ENCODE measurements at places on chromosomes 5 and 9.

GRCh38 chr5:165370233-165370632, 1864.8 kb downstream of the MAT2B start:
- no peak for DNase-seq

GRCh38 chr5:169757016-169757415, 119.9 kb downstream of the DOCK2 start:
- no peak for DNase-seq

- no peak for DNase-seq
Observed at GRCh38 chr9:129558551-129559505, 62.1 kb downstream of the C9orf50 start.

DNA sequence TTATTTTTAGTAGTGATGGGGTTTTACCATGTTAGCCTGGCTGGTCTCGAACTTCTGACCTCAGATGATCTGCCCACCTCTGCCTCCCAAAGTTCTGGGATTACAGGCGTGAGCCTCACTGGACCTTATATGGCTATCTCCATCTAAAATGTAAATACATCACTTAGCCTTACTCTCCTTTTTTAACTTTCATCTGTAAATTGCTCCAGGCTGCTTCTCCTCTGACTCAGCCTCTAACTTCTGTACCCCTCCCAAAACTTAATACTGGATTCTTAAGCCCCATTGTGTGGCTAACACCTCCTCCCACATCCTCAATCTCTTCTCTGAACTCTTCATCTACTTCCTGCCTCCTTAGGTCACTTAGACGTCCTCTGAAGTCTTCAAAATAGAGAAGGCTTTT, 4.0 kb downstream of the SNX30 start:
- DNase-seq, result no peak

GRCh38 chr5:671459-672328, 21.5 kb downstream of the TPPP start:
- DNase-seq, result no peak

GRCh38 chr5:15558681-15559080, 58.7 kb downstream of the FBXL7 start:
- DNase-seq, result no peak

- DNase-seq, result no peak
Observed at GRCh38 chr9:93929231-93929630, 25.9 kb downstream of the BARX1 start.

- no peak for DNase-seq
Observed at GRCh38 chr5:11407556-11408145, 496.6 kb downstream of the CTNND2 start.

GRCh38 chr9:123481209-123481865, 125.3 kb downstream of the CRB2 start:
- no peak for DNase-seq

DNA sequence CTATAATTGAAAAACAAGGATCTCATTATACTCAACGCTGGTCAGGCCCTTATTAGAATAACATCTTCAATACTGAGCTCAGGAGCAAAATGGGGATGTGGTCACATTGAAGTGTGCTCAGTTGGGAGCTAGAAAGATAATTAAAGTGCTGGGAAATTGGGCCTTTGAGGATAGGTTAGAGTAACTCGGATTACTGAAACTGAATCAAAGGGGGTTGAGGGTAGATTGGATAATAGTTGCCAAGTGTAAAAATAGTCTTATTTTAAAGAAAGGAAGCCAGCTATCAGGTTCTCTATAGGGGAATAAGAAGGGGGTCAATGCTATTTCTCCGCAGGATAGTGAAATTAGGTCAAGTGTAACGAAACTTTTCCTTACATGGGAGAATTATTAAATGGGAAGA, 391.0 kb upstream of the PTPRD start:
- DNase-seq, result no peak

GRCh38 chr5:131289738-131290137, 25.9 kb downstream of the CDC42SE2 start:
- DNase-seq, result no peak

DNA sequence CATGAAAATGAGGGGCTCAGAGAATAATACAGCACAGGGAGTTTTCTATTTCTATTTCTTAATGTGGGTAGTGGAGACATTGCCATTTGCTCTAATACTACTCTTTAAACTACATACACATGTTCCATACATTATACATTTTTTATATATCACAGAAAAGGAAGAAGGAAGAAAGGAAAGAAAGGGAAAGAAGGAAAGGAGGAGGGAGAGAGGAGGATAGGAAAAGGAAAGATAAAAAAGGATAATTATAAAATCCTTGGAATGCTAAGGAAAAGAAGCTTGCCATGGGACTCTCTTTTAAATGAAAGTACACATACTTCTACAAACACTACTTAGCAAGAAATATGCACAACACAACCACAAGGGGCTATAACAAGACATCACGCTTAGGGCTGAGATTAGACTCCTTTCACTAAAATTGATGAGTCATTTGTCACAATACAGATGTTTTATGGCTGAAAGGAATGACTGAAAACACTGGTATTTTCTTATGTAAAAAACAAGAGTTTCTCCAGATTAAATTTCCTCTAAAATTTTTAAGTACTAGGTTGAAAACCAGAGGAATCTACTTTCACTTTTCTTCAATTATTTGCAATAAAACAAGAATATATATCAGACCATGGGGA, 219.8 kb downstream of the ARL15 start:
- DNase-seq, result peak; percentile 73

GRCh38 chr9:22147813-22148527, 138.9 kb upstream of the CDKN2B start:
- DNase-seq, result peak; percentile 77

DNA sequence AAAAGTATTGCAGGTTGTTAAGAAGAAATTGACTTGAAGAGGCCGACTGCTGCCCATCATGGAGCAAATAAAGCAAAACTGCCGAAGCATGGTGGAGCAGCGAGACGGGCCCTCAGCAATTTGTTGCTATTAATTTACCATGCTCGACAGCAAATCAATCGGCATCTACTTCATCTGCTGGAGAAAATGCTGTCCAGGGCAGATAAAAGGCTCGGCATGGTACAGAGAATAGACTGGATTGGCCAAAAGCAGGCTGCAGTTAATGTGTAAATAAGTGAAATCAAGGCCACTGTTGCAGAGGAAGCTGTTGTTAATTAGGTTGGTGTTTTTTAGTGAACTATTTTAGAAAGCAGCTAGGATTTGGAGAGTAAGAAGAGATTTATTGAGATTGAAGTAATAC, 8.3 kb downstream of the TLE4 start:
- DNase-seq, result no peak

GRCh38 chr9:9945966-9946365, 666.8 kb downstream of the PTPRD start:
- DNase-seq, result no peak

- DNase-seq, result no peak
Observed at GRCh38 chr9:94779693-94780290, 53.3 kb downstream of the AOPEP start.

DNA sequence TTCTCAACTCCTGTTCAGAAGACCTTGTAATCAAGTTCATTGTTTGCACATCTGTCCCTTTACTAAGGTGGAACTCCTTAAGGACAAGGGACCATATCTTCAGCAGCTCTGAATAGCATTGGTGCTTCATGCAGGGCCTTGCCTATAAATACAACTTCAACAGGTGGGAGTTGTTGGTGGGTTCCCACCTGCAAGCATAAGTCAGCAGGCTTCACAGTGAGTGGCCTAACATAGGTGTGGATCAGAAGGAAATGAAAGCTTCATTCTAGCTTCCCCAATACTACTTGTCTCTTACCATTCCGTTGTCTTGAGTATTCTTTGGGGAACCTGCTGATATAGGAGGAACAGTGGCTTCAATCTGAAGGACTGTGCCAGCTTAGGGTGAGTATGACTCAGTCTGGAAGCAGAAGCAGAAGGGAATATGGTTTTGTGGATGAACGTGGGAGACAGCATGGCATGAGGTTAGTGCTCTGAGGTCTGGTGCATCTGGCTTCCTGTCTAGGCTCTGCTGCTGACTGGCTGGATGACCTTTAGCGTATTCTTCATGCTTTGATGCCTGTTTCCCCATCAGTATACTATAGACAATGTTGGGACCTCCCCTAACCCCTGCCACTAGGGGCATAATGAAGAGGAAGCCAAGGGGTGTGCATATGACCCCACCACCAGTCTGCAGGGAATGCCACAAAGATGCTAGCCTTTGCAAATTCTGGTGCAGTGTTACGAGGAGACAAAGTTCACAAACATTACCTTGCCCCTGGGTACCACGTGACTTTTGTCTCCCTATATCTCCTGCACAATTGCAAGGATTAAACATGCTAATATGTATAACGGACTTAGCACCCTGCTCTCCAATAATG, 192.3 kb downstream of the PALM2AKAP2 start:
- DNase-seq, result no peak

DNA sequence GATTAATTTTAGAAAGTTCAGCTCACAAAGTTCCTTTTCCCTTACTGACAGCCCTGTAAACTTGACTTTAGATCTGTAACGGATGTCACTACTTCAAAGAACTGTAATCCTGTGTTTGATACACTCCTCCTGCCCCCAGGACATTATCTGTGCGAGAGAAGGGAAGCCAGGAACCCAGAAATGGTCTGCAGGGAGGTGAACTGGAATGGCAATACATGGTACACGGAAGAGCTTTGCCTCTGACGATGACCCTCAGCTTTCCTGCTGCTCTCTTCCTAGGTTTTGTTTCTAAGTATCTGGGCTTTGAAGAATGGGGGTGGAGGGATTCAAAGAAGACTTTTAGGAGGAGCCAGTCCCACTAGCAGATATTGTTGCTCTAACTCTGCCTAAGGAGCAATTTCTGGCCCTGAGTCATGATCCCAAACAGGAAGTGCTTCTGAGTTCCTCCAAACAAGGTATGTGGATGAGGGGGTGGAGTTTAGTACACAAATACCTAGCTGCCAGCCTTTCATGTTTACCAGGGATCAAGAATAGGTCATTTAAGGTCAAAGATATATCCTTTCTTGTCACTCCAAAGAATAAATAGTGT, 43.4 kb upstream of the TMC1 start:
- DNase-seq, result no peak

GRCh38 chr5:41921166-41921565, 3.9 kb upstream of the FBXO4 start:
- no peak for DNase-seq

DNA sequence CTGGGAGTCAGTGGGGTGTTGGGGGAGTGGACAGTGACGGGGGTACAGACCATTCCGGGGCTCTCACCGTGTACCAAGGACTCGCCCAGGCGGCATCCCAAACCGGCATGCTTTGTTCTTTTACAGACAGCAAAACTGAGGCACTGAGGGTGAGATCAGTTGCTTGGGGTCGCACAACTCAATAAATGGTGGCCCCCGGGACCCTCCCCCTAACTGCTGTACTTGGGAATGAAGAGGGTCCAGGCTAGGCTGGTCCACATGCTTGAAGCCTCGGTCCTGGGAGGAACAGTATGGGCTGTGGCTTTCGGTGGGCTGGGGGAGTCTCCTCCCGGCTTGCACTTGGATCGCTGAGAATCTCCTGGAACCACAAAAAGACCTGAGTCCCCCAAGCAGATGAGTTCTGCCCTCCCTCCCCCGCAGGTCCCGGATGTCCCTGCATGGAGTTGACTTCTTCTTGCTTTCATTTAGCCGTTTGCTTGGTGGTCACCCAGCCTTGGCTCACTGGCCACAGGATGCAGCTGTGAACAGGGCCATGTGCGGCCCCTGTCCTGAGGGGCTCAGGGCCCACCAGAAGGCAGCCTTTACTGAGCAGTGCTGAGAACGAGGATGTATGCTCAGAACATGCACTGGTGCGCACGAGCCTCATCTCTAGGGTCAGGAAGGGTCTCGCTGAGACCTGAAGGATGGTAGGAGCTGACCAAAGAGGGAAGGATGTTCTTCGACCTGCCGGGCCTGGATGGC, 4.2 kb downstream of the LAMC3 start:
- no peak for DNase-seq

DNA sequence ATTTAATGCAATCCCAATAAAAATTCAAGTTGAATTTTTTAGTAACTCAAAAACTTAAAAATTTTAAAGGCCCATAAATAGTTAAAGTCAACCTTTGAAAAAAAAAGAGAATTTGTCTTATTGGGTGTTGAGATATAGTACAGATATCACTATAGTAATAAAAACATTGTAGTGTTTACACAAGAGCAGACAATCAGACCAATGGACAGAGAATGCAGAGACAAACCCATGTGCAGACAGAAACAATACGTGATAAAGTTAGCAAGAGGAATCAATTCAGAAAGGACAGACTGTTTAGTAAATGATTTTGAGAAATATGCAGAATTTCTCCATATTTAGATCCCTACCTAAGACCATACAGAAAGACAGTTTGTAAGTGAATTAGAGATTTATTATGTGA, 33.9 kb downstream of the GOLGA1 start:
- no peak for DNase-seq

DNA sequence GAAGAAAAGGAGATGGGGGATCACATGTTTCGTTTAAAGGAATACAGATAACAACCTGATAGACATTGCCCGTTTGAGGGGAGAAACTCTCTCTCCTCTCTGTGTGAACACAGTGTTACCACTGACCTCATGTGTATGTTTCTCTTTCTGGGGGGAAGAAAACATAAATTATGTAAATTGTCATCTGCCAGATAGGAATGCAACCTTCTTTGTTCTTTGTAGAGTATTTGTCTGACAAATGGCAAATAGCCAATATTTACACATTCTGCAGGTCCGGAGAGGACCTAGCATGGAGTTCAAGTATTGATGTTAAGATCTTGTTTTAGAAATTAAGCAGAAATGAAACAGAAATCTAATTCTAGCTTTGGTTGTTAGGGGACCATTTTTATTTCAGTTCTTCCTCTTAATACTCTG, 276.3 kb downstream of the SAXO1 start:
- DNase-seq, result no peak

DNA sequence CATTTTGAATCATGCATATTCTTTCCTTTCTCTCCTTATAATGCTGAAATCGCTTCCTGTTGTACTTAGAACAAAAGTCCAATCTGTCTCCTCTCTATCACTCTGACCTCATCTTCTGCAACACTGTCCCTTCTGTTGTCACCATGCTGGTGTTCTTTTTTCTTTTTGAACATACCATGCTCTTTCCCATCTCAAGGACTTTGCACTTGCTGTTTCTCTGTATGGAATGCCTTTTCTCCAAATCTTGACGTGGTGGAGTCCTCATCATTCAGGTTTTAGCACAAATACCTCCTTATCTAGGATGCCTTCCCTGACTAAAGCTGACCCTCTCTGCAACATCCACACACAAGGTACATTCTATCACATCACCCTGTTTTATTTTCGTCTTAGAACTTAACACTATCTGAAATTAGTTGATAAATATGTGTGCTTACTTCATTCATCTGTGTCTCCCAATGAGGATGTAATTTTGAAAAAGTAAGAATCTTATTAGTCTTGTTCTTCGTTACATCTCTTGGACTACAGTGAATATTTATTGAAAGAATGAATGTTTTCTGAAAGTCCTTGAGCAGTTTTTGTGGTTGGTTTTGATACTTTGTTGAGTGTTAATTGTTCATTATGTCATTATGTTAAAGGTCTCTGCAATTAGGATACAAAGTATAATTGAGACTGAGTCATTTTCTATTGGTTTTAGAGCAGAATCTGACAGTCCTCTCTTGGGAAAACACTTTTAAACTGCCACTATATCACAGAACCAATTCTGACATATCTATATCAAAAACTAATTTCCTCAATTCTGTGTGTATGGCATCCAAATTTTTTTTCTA, 145.3 kb upstream of the RASA1 start:
- DNase-seq, result no peak

- DNase-seq, result no peak
Observed at GRCh38 chr5:134447815-134448520, 36.3 kb upstream of the CDKN2AIPNL start.

All from stromal cell of bone marrow (primary cell).